HL-60 (cell line): ENCODE measurements at places on chromosomes 16 and 17.

- no peak for DNase-seq
Measured at GRCh38 chr17:66549311-66549704, 246.9 kb downstream of the PRKCA start.

- no peak for DNase-seq
Measured at GRCh38 chr17:1298606-1299005, 19.1 kb downstream of the TRARG1 start.

DNA sequence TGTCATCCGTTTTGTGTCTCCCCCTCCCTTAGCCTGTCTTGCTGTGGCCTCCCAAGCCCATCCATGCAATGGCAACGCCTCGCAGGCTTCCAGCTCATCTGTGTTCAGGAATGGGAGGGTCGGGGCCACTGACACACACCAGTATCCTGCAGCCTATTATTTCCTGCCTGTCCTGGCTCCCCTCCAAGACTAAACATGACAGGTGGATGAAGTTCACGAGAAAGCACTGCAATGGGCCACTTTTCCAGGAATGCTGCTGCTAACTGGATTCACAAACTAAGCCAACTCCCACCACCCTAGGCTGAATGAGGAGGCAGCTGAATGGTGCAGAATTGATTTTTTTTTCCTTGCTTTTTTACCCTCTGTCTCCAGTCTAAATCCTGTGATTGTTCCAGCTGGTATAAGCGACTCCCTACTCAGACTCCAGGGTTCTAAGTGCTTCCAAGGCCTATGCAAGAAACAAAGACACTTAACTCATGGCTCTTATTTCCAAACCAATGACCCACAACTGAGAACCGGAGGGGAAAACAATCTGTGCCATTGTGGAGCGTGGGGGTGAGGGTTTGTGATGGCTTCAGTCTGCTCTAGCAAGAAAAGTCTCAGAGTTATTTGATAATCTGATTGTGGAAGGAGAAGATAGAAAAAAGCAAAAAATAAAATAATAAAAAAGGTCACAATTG lies 23.3 kb downstream of the TMEM100 start:
- DNase-seq, result no peak

GRCh38 chr17:61040666-61041065 lies 359.0 kb upstream of the TBX2 start:
- no peak for DNase-seq

GRCh38 chr16:83577078-83577745 lies 230.6 kb upstream of the HSBP1 start:
- DNase-seq, result no peak

DNA sequence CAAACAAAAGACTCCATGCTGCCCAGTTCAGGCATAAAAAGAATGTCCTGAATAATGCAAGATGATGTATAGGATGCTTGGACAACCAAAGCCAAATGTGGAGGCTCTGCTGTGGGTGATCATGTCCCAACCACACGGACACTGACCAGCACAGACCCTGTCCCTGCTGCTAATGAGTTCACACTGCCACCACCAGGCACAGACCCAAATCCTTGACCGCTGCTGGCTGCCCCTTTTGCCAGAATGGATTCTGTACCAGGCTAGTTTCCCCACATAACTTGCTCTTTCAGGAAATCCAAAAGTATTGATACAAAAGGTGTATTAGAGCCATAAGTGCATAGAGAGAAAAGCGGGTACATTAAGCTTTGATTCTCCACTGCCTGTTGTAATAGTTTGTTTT lies 60.9 kb downstream of the XYLT1 start:
- no peak for DNase-seq

DNA sequence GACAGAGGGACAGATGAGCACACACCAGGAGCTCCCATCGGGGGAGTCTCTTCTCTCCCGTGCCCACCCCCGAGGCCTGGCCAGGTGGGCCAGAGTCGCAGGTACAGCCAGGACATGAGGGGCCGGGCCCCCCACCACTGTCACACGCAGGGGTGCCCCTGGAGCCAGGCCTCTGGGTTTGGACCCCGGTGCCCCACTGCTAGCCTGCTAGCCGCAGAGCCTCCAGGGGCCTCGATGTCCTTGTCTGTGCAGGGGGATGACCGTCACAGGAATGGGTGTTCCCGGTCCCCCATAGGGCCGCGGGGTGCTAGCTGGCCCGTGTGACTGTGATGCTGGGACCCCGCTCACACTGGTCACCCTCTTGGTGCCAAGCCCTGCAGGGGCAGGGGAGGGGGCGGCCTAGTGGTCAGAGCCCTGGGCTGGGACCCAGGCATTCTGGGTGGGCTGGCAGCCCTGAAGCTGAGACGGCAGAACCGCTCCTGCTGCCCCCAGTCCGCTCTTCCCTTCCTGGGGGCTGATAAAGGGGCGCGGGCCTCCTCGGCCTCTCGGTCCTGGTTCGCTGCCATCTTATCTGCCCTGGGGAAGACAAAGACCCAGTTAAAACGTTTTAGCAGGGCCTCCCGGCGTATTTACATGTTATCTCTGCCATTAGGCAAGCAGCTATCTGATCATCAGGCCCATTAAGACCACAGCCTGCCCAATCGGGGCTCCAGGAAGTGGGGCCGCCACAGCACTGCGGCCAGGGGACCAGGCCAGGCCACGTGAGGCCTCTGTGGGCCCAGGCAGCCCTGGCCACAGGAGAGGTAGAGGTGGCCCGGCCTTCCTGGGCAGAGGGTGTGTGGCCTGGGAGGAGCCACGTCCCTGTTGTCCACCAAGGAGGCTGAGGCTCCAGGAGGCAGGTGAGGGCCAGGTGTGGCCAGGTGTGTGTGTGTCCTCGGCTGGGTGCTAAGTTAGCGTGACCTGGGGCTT lies 57.2 kb upstream of the ZC3H18 start:
- no peak for DNase-seq

- no peak for DNase-seq
Measured at GRCh38 chr16:57133886-57134285, 41.5 kb downstream of the CPNE2 start.

- DNase-seq, result no peak
Measured at GRCh38 chr16:16915771-16916170, 536.8 kb downstream of the NPIPA7 start.

DNA sequence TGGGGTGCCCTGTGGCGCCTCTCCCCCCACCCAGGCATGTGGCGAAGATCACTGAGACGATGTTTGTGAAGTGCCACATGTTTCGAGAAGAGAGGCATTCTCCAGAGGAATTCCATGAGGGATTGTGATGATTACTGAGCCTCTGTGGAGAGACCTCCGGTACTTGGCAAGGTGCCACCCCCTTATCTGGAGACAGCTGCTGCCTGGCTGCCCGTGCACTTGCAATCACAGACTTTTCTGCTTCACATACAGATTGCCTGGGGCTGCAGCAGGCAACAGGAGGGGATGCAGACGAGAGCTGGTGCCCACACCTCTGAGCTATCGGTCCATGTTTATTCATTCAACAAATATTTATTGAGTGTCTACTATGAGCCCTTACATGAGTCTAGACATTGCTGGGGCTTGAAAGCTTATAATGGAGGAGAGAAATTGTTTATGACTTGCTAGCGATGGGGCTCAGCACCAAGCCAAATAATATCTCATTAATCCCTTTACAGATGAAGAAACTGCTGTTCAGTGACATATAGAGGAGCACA lies 317.2 kb upstream of the ZFHX3 start:
- DNase-seq, result no peak

GRCh38 chr17:29885031-29885640 lies 44.9 kb downstream of the SSH2 start:
- peak; percentile 73 for DNase-seq

- DNase-seq, result no peak
Measured at GRCh38 chr17:79306424-79307318, 232.0 kb downstream of the ENGASE start.

- no peak for DNase-seq
Measured at GRCh38 chr17:57557834-57558681, 187.0 kb downstream of the CCDC182 start.

DNA sequence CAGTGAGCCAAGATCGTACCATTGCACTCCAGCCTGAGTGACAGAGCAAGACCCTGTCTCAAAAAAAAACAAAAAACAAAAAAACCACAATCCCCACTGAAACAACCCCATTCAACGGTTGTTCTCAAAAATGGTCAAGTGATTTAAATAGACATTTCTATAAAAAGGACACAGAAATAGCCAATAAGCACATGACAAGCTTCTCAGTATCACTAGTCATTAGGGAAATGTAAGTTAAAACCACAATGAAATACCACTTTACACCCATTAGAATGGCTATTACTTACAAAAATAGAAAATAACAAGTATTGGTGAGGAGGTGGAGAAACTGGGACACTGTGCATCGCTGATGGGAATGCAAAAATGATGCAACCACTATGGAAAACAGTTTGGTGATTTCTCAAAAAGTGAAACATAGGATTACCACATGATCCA lies 26.6 kb upstream of the MYLK3 start:
- no peak for DNase-seq

GRCh38 chr16:22425847-22426246 lies 51.4 kb upstream of the CDR2 start:
- no peak for DNase-seq

GRCh38 chr16:29820730-29821642 lies 724 bp downstream of the MVP start:
- DNase-seq, result no peak

GRCh38 chr16:1272453-1273198 lies 16.8 kb downstream of the TPSD1 start:
- no peak for DNase-seq
